ENCODE measurements at places on chromosomes 2 and 18.
A peak's percentile ranks its signal among the peaks of the same experiment; 100 is the strongest.

DNA sequence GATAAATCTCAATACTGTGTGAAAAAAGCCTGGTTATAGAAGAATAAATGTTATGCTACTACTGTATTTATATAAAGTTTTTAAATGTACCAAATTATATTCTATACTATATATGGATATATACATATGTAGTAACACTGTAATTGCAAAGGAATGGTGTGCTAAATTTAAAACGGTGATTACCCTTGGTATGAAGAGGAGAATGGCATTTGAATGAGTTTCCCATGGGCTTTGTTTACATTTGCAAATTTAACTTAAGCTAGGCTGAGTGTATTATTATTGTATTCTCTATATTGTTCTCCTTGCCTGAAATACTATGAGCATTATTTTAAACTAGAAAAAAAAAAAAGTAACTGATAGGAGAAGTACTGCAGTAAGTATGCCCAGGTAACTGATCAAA is 4.7 kb upstream of the SP3 start:
- DNase-seq = no peak

- DNase-seq = no peak
These were observed 292.5 kb downstream of the ALK start for GRCh38 chr2:29628862-29629261.

GRCh38 chr2:2484301-2484700 is 153.2 kb upstream of the MYT1L start:
- no peak for DNase-seq

- DNase-seq = peak; percentile 66
These were observed 5.0 kb downstream of the RUFY4 start for GRCh38 chr2:218074031-218074430.

- DNase-seq = peak; percentile 41
These were observed 13.6 kb downstream of the SPEG start for GRCh38 chr2:219448099-219448775.

DNA sequence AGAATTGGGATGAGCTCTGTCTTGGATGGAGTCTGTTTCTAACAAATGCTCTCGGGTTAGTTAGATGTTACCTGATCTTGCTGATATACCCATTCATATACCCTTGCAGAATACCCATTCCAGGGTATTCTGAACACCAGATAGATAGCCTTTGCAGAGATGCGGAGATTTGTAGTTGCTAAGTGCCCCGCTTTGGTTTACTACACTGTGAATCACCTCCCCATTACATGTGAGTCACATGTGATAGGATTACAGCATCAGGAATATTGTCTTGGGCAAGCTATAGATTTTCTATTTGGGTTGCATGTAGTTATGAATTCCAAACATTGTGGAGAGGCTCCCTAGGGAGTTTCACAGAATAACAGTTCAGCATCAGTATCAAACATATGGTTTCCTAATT is 3.8 kb downstream of the VSNL1 start:
- no peak for DNase-seq

DNA sequence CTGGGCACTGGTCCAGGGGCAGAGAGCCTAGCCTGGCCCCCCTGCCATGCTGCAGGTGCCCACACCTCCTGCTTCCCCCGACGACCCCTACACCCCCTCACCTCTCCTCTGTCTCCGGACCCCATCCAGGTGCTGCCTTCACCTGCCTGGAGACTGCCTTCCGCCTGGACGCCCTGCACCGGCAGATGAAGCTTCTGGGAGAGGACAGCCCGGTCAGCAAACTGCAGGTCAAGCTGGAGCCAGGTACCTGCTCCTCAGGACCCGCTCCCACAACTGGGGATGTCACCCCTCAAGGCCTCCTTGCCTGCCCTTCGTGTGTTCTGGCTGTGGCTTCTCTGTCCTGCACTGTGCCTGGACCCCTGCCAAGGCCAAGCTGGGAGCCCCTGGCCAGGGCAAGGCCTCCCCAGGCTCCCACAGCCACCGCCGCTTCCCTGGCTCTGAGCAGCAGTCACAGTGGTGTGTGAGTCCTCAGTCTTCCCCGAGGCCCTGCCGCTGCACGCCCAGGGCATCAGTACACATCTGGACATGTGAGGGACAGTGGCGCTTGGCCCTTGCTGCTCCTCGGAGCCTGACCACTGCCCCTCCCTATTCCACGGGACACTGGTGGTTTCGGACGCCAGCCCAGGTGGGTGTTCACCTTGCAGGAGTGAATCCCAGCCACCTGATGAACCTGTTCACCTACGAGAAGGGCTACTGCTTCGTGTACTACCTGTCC is 6.3 kb downstream of the RNPEPL1 start:
- DNase-seq = peak; percentile 4

- DNase-seq = no peak
These were observed 985.0 kb downstream of the DPP10 start for GRCh38 chr2:115427436-115427835.

DNA sequence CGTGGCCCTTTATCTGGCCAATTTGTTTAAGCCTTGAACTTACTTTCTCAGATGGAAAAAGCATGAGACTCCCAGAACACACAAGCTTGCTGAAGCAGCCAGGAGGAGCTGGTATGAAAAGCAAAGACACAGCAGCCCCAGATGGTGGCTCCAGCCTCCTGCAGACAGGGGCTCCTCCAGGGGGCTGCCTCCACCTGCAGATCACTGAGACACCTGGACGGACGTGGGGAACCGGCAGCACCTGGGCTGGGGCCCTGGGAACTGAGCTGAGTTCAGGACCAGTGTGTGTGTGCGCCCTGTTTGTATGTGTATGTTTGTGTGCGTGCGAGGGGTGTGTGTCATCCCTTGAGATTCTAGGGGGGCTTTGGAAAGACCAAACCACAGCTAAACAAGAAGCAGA is 8.6 kb downstream of the CYS1 start:
- no peak for DNase-seq

DNA sequence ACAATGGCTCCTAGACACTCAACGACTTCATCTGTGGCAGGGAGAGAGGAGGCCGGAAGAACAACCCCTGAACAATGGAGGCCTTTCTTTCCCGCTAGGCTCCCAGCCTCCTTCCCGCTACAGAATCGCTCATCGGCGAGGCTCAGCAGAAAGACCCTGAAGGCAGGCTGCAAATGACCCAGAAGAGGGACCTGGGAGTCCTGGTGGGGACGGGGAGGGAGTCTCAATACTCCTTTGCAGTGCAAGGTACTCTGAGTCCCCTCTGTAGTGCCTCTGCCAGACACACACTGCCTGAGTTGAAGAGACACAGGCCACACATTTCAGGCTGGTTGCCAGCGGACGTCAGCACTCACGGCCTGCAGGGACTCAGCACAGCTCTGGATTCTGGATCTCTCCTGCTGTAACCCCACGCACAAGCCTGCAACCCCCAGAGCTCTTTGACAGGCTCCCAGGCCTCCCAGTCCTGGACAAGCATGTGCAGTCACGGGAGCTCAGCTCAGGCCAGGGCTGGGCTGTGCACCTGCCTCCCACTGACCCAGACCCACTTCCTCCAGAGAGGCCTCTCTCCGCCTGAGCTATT is 6.1 kb downstream of the GPR17 start:
- no peak for DNase-seq

- DNase-seq = no peak
These were observed 78.6 kb upstream of the MAP3K20 start for GRCh38 chr2:172997031-172997430.

GRCh38 chr18:72867746-72868584 is at the start of gene NETO1:
TSS of gene NETO1 (minus strand) at chr18:72867987. CDS start at chr18:72867291, 696 bp downstream.
- DNase-seq = peak; percentile 65

DNA sequence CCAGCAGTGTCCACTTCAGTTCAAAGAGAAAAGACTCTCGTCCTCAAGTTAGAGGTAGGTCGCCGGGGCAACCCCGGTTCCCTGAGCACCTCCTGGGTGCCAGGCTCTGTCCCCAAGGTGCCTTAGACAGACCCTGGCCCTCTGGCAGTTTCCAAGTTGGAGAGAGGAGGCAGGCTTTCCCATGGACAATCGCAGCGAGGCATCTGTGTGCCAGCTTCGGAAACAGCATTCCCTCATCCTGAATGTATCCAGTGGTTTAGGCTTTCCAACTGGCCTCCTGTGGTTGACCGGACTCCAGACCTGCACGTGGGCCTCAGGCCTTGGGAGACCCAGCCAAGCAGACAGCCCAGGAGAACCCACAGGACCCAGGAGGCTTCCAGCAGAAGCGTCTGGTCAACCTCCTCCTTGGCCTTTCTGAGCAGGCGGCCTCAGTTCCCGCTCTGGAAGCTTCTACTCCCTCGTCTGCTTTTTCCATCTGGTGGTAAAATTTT is 70.3 kb downstream of the KCNF1 start:
- no peak for DNase-seq

DNA sequence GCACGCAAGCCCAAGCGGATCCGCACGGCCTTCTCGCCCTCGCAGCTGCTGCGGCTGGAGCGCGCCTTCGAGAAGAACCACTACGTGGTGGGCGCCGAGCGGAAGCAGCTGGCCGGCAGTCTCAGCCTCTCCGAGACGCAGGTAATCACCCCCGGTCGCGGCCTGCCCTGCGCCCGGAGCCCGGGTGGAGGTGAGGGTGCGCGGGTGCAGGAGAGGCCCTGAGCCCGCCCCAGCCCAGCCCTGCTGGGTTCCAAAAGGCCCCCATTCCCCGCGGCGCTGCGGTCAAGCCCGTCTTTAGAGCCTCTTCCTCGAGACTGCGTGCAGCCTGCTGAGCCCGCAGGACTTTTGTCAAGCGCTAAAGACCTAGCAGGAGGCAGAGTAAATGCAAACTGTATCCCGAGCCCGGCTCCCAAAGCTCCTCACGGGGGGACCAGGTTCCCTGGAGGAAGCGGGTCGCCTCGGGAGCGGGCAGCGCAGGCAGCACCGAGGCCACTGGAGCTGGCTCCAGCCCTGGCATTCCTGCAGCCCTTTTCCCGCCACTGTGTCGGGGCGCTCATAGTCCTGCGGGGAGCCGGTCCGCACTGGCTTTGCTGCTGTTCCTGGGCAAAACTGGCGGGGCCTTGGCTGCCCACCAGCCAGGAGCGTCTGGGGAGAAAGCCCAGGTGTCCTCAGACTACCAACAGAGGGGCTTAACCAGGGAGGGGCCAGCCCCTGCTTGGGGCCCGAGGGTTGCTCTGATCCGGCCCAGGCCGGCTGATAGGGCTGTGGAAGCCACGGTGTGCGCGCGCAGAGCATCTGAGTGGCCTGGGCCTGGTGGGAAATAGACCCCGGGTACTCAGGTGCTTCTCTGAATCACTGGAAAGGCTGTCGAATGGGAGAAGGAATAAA is 7.3 kb downstream of the EMX1 start:
- no peak for DNase-seq

GRCh38 chr2:185185044-185185443 is 553.6 kb upstream of the FSIP2 start:
- DNase-seq = no peak

DNA sequence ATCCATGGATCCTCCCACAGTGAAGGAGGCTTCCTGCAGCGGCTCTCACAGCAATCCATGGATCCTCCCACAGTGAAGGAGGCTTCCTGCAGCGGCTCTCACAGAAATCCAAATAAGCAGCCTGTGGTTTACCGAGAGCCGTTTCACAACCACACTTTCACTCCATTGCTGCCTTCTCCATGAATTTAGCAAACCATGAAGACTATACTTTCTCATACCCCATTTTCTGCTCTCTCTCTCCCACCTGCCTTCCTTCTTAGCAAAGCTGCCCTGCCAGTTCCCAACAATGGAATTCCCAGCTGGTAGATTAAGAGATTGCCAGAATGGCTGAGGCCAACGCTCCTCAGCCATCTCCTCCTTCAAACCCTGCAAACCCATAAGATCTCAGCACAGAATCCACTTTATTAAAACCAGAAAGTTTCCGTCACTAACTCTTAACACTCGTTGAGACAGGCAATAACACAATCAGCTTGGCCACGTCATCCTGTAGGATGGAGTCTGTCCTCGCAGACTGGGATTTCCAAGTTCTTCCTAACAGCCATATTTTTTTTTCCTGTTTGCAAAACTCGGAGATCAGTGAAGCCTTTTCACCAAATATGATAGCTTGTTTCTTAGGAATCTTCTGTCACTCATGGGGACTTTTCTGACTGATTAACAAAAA is 162.2 kb downstream of the PXDN start:
- no peak for DNase-seq

DNA sequence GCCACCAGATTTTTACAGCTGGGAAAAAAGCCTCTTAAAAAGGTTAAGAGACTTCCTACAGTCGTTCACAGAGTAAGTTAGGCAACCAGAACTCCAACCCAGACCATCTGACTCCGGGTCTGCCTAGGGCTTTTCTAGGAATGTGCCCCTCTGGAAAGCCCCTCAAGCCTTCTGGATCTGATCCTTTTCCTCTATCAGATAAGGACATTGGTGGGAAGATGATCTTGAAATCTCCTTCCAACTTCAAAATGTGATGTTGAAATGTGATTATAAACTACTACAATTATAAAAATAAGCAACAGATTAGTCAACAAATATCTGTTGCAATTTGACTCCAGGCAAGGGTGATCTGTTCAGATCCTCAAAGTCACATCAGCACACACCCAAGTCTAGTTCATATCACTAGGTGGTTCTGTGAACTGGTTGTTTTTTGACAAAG is 270.4 kb downstream of the ARHGAP15 start:
- no peak for DNase-seq

- no peak for DNase-seq
These were observed 253.1 kb upstream of the NXPH2 start for GRCh38 chr2:139033300-139033699.

GRCh38 chr2:168030862-168031624 is 216.4 kb downstream of the STK39 start:
- no peak for DNase-seq

DNA sequence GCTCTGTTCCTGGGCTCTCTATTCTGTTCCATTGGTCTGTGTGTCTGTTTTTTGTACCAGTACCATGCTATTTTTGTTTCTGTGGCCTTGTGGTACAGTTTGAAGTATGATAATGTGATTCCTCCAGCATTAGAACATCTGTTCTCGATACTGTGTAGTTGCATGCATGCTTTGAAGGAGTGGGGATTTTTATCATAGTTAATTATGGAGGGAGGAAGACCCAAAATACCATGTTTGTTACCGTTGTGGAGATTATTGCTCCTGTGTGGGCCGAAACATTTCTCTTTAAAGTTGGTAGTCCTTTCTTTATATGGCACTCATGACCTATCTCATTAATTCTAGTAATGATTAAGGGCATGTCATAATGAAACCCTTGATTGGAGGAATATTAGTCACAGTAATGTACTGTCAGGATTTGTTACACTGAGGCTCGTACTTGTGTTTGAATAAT is 87.6 kb downstream of the TTC27 start:
- no peak for DNase-seq

GRCh38 chr2:44579115-44579836 is 217.5 kb downstream of the CAMKMT start:
- no peak for DNase-seq

DNA sequence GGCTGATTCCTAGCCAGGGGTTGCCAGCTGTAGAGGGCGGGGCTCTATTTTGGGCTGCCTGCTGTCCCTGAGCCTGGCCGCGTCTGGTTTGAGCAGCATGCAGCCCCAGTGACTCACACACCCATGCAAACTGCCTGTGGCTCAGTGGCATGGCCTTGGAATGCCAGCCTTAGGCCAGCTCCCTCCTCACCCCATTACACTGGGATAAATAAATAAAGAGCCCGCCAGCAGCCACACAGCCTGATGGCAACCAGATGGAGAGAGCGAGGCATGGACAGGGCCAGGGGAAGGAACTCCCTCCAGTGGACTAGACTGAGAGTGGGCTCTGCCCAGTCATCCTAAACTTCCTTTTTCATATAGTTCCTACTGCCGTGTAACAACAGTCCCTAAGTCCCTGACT is 18.3 kb downstream of the NHEJ1 start:
- no peak for DNase-seq

Measured in endothelial cell (in vitro differentiated cells).